RWPE1 (cell line): ENCODE measurements at places on chromosomes 3 and 15.

- DNase-seq, result no peak
Observed at GRCh38 chr3:83802801-83803200, 1156.0 kb upstream of the CADM2 start.

GRCh38 chr3:18415839-18416238, 9.3 kb downstream of the SATB1 start:
- DNase-seq, result no peak

DNA sequence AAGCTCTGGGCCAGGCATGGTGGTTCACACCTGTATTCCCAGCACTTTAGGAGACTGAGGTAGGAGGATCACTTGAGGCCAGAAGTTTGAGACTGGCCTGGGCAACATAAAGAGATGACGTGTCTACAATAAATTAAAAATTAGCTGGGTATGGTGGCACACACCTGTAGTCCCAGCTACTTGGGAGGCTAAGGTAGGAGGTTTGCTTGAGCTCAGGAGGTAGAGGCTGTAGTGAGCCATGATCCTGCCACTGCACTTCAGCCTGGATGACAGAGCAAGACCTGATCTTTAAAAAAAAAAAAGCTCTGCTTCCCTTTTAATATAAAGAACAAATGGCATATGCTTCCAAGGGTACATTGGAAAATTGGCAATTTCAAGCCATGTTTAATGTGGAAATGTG, 46.7 kb downstream of the FNDC3B start:
- DNase-seq, result no peak

- no peak for DNase-seq
Observed at GRCh38 chr3:125403789-125404188, 28.7 kb upstream of the ZNF148 start.

GRCh38 chr3:108525256-108525655, 14.9 kb upstream of the MYH15 start:
- DNase-seq, result no peak
